Colonic mucosa (tissue), 4 donors: ENCODE measurements at places on chromosomes 4 and X.

DNA sequence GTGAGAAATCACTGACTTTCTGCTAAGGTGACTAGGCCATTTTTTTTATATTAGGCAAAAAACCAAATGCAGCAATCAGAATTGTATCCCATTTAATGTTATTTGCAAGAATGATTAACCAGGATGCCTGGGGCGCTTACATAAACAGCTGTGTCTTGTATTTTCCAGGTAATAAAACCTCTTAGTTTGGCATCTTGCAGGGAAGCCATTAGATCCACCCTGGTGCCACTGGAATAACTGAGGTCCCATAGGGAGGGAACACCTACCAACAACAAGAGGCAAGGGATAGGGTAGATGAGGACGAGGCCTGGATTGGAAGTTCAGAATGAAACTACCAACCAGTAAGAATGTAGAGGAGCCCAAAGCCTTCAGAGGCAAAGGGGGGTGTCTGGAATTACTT, 288.3 kb downstream of the ARHGAP24 start:
- DNase-seq = no peak

- DNase-seq = no peak
These were observed 72.0 kb downstream of the FRMPD4 start for GRCh38 chrX:12210196-12210815.

DNA sequence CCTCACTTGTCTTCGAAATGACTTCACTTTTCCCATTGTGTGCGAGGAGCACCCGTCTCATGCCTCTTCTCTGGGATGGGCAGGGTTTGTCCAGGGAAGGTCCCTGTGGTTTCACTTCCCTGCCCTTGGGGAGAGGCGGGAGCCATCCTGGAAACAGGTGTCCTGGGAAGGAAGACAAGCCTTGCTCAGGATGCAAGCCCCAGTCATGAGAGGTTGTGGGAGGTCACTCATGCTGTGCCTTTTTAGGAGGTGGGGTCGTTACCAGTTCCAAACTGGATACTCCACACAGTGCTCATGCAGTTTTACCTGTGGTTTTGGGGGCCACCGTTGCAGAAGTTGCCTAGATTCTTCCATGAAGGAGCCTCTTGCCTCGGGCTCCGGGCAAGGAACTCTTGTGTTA, 3.8 kb downstream of the RGS12 start:
- peak; percentile 13 for DNase-seq

DNA sequence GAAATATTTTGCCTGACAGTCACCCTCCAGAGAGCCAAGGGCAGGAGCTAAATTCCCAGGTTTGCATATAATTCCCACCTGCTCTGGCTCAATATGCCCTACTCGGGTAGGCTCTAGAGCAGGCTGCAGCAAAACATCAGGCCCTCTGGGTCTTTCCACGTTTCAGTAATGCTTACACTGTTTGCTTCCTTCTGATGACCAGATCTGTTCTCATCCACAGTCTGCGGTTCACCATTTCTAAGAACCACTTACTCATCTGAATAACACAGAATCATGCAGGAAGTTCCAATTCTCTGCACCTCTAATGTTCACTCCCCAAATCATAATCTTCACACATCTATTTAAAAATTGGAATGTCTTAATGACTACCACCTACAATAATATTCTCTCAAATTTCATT, 141.4 kb downstream of the PPP3CA start:
- no peak for DNase-seq

- no peak for DNase-seq
These were observed 11.3 kb upstream of the ARAP2 start for GRCh38 chr4:36255577-36255976.

DNA sequence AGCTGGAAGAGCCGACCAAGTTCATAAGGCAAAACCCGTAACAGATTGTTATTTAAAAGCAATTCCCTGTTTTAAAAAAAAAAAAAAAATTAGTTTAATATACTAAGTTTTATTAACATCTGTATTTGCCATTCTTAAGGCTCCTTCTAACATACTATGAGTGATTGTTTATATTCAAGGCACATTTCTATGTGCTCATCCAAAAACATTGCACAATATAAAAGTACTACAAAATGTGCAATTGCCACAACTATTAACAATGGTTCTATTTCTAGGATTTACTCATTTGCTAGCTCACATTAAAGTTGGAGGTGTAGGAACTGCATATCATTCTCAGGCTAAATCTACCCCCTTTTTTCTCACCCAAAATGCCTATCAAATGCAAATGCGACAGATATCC, 46.1 kb downstream of the CNOT6L start:
- no peak for DNase-seq

GRCh38 chrX:75118296-75118695, 37.8 kb downstream of the ABCB7 start:
- no peak for DNase-seq

DNA sequence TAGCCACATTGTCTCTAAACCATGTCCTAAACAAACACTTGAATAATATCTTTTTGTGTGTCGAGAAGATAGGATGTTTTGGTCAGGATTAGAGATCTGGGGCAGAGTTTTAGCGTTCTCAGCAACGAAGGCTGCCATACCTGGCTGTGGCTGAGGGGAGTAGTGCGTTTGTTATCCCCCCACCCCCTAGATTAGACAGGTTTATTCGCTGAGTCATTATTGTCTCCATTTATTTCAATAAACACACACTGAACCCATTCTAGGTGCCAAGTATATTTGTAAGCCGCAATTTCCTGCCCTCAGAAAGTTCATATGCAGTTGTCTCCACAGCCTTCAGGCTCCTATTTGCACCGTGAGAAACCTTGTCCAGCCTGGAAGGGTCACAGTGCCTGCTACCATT, 1684.8 kb upstream of the TENM3 start:
- no peak for DNase-seq

GRCh38 chr4:151990201-151990600, 229.4 kb upstream of the GATB start:
- no peak for DNase-seq

DNA sequence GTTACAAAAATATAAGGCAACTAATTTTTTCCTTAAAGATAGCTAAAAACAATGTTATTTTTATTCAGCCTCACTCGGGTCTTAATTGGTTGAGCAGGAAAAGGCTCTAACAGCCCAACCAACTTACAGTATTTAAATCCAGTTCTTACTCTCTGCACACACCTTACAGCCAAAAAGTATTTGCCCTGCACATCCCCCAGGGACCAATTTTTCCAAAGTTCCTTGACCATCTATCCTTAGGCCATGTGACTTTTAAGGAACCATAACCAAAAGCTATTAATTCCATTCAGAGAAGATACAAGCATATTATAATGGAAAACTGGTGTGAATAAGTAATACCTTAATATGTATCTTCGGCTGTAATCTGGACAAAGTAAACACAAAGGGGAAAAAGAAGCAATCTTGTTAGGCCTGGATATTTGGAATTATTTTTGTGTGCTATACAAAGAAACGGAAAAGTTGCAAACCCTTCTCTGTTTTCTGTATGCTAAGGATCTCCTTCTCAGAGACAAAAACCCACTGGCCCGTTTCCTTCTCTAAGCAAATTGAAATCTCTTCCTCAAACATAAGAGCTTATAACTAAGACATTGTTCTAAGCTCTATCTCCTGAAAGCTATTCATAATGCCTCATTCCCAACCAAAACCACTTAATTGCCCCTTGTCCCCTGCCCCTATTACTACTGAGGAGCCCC, 1.0 kb upstream of the THAP9 start:
- DNase-seq = peak; percentile 25

DNA sequence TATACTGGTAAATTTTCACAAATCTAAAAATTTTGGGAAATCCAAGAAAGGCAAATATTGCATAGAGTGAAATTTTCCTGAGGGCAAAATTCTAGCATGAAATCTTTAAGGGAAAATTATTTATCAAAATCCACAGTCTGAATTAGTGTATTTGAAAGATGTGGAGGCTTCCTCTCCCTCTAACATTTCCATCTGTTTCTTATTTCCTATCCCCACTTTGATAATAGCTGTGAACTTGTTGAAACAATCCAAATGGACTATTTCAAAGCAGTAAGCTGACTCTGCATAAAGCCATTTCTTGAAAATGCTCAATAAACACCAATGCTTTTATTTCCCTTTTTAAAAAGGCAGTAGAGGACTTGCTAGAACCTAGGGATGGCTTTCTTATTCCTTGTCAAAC, 107.3 kb upstream of the PABPC4L start:
- no peak for DNase-seq

DNA sequence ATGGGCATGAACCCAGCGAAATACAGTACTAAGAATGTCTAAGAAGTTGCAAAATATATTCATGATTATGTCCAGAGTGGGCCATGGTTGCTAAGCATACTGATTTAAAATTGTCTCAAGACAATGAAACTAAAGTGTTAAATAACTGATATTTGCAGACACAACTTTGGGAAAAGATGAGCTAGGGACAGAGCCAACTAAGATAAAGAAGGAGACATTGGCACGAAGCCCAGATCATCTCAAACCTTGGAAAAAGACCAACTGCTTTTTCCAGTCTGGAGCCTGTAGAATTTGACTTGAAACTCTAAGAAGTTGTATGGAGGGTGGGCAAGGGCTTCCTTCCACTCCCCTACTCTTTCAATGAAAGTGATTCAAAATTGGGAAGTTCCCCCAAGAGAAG, 108.5 kb upstream of the GLRA2 start:
- DNase-seq = no peak

DNA sequence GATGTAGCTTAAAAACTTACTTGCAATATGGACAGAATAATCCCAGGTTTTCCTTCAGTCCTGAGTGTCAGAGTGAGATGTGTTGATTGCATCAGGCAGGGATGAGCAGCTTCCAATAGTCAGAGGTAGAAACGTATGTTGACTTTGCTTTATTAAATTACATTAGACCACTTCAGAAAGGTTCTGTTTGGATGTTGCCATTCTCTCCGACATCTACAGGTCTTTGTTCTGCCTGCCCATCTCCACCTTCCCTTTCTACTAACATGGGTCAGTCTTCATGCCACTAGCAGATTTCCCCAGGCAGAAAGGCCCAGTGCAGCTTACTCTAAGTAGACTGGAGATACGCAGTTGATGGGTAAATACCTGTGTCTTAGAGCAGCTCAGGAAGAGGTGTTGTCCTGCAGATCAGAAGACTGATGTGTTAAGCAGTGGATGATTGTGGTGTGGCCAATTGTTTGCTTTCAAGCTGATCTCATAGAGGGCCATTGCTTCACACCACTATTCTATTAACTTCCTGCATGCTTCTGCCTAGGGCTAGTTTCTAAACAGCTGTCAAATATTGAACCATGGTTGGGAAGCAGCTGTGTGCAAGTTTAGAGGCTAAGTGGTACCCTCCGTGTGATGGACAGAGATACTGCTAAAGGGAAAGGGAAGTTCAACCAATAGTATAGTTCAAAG, 1.8 kb downstream of the FRMPD4 start:
- DNase-seq = no peak

- no peak for DNase-seq
These were observed 35.6 kb upstream of the DCAF8L1 start for GRCh38 chrX:28016823-28017222.

DNA sequence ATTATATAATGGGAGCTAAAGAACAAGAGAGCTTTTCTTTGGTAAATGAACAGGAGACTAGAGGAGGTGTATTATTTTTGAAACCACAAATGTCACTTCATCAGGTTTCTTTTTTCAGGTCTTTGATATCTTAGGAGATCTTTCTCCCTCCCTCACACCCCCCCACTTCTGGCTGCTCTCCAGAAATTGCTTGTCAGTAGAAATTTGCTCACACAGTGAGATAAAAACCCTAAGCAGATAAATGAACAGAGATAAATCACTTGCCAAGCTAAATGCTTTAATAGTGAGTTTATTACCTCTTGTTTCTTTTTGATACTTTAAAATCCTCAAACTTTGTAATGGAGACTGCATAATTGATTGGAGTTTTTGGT, 421.2 kb upstream of the TENM3 start:
- DNase-seq = no peak

GRCh38 chr4:138796761-138797160, 218.8 kb upstream of the NOCT start:
- no peak for DNase-seq

GRCh38 chrX:24025741-24026403, 1.1 kb downstream of the KLHL15 start:
- DNase-seq = peak; percentile 25
